ENCODE measurements at places on chromosomes 6 and 20.

- H3K27ac ChIP-seq: no peak overlapping the region
- no peaks in the 10 kb centered on the region for H3K27me3 ChIP-seq
- H3K36me3 ChIP-seq: no peaks in the 10 kb centered on the region
- H3K4me1 ChIP-seq: no peaks in the 10 kb centered on the region
- DNase-seq: no peak
These were observed 88.6 kb upstream of the TMEM181 start for GRCh38 chr6:158471339-158471738.

- no peaks in the 10 kb centered on the region for H3K4me1 ChIP-seq
- no peaks in the 10 kb centered on the region for H3K27me3 ChIP-seq
- no peak overlapping the region for H3K4me3 ChIP-seq
- no peak for DNase-seq
- H3K36me3 ChIP-seq: no peaks in the 10 kb centered on the region
These were observed 373.5 kb upstream of the BTBD3 start for GRCh38 chr20:11544029-11544678.

- H3K4me1 ChIP-seq: no peaks in the 10 kb centered on the region
- H3K4me3 ChIP-seq: no peak overlapping the region
- no peak overlapping the region for H3K27ac ChIP-seq
- H3K27me3 ChIP-seq: peaks cover 11% of the 10 kb centered on the region
These were observed 7.2 kb upstream of the CTCFL start for GRCh38 chr20:57532104-57532503.

- no peaks in the 10 kb centered on the region for H3K27me3 ChIP-seq
- no peaks in the 10 kb centered on the region for H3K4me1 ChIP-seq
- no peak overlapping the region for H3K4me3 ChIP-seq
- no peak overlapping the region for H3K27ac ChIP-seq
These were observed 564.4 kb downstream of the HAO1 start for GRCh38 chr20:7375905-7376304.

- H3K36me3 ChIP-seq: no peaks in the 10 kb centered on the region
- H3K27me3 ChIP-seq: peaks cover 37% of the 10 kb centered on the region
- H3K27ac ChIP-seq: no peak overlapping the region
- H3K4me3 ChIP-seq: no peak overlapping the region
These were observed 701 bp downstream of the RFX6 start for GRCh38 chr6:116877743-116878142.

- no peaks in the 10 kb centered on the region for H3K27me3 ChIP-seq
- no peak overlapping the region for H3K4me3 ChIP-seq
- no peaks in the 10 kb centered on the region for H3K36me3 ChIP-seq
- no peaks in the 10 kb centered on the region for H3K4me1 ChIP-seq
- no peak overlapping the region for H3K27ac ChIP-seq
- no peak for DNase-seq
These were observed 40.1 kb downstream of the DEFB114 start for GRCh38 chr6:49923826-49924225.
